ENCODE measurements at places on chromosomes 7 and 10.

DNA sequence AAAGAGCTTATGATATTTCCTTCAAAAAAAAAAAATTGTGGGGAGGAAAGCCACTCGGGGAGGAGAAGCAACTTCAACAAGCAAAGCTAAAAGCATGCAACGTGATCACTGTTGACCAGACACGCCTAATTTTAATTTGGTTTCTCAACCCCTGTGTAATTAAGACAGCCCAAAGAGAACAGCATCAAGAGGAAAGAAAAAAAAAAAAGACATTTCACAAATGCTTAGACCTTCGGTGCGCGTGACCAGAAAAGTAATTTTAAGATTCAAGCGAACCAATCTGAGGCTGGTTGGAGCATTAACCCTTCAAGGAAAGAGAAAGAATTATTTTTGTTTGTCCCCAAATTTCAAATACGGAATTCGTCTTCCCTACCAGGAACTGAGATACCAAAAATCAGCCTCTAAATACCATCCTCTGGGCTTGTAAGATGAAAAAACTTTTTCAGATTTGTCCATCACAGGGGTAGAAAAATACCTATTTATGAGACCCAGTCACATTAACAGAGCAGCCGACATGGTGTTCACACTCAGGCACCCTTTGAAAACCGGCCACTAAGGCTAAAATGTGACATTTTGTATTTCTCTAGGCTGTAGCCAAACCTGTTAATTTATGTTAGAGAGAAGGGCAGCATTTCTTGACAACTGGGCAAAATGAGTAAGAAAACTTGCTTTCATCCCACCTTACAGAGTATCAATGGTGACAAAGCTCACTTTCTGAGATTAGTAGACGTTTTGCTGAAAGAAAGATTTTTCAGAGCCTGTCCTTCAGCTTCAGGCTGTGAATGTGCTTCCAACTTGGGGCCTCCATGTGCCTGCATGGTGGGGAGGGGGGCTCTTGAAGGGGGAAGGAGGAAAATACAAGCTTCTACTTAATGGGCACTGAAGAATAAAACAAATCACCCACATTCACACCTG is 179.9 kb upstream of the KLF14 start:
- no peak for DNase-seq

- DNase-seq: no peak
These were observed 10.4 kb downstream of the LAT2 start for GRCh38 chr7:74220229-74220628.

DNA sequence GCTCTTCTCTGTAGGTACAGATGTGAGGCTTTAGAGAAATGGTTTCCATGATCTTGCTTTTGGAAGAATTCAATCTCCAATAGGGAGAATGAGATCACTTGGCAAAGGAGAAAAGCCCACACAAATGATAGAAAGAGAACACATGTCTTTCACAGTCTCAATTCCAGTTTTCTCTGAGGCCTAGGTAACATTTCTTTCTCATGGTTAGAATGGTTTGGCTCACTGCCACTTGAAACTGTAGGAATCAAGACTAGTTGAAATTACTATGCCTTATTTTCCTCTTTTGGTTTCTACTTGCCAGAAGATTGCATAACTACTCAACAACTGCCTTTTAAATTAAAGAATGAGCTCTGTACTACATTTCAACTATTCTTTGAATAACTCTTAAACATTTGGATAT is 276.5 kb upstream of the TEX47 start:
- DNase-seq: no peak

- no peak for DNase-seq
These were observed 170.4 kb downstream of the MAGI2 start for GRCh38 chr7:79282882-79283602.

- no peak for DNase-seq
These were observed 217.7 kb upstream of the ETV1 start for GRCh38 chr7:14207138-14207537.

GRCh38 chr10:67043041-67043440 is 117.2 kb downstream of the LRRTM3 start:
- no peak for DNase-seq

DNA sequence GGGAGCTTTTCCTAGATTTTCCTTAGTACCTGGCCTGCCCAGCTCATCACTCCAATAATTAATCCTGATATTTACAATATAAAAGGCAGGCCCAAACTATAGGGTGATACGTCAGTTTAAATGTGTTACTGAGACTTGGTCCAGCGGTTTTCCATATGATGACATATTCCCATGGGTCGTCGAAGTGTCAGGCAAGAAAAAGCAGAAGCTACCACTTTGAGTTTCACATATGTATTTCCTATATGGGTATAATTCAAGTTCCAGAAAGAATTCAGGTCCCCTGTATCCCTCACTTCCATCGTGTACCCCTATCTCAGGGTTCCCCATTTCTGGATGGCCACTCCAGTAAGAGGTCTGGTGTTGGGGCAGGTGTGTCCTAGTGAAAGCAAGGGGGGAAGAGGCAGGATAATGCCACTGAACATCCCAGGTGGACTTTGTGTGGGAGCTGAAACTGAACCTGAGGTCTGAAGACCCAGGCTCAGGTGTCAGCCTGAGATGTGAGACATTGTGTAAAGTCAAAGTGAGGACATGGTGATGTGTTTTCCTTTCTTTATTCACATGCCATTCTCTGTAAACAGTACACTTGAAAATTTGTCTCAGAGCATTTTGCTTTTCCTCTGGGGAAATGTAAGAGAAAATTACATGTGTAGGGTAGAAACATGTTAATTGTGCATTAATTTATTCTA is 167.8 kb downstream of the PLXDC2 start:
- DNase-seq: no peak

GRCh38 chr7:20642166-20642565 is 26.7 kb downstream of the ABCB5 start:
- DNase-seq: no peak

DNA sequence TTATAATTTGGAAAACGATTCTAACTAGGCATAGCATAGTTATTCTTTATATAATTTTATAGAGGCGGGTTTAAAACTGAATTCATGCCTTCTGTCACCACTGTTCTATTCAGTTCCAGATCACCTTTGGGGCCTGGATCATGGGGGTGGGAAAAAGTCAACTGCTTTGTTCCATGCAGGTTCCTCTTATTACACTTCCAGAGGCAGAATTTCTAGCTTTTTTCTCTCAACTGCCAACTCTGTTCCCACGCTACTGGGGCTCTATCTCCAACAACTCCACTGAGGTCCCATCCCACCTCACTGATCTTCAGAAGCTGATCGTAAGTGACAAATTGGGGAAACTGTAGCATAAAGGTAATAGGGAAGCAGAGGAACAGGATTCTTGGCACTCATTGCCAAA is 283.6 kb upstream of the IMMP2L start:
- no peak for DNase-seq

DNA sequence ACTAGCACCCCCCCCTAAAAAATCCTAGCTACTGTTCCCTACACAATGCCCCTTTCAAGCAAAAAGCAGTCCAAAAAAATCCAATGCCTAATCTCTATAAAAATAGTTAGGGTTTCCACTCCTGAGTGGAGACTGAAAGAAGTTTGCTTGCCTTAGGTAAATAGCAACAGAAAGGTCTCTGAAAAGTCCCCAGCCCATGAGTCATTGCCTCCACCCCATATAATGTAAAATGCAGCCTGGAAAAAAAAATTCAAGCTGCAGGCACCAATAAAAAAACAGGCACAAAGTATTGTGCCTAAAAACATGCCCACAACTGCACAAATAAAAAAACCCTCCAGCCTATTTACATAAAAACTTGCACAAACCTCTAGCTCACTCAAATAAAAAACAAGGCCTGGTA is 47.5 kb downstream of the ZNF680 start:
- DNase-seq: no peak

DNA sequence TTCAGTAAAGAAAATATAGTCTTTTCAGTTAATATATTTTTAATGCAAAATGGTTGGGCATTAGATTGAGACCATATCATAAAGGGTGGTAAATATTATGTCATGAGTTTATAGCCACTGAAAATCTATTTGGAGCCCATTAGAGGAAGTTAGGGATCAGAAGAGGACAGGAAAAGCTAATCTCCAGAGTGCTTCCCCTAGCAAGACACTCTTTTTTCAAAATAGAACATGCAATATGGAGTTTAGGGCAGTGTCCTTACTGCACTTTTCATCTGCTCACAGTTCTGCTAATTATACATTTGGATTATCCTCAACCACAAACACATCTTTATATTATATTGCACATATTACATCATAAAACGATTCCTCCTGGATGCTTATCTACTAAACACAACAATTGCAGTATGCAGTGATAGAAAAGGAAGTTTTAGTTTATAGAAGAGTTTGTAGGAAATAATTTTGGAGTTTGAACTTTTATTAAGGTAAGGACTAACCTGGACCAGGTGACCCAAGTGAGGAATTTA is 159.8 kb downstream of the PHF14 start:
- no peak for DNase-seq

DNA sequence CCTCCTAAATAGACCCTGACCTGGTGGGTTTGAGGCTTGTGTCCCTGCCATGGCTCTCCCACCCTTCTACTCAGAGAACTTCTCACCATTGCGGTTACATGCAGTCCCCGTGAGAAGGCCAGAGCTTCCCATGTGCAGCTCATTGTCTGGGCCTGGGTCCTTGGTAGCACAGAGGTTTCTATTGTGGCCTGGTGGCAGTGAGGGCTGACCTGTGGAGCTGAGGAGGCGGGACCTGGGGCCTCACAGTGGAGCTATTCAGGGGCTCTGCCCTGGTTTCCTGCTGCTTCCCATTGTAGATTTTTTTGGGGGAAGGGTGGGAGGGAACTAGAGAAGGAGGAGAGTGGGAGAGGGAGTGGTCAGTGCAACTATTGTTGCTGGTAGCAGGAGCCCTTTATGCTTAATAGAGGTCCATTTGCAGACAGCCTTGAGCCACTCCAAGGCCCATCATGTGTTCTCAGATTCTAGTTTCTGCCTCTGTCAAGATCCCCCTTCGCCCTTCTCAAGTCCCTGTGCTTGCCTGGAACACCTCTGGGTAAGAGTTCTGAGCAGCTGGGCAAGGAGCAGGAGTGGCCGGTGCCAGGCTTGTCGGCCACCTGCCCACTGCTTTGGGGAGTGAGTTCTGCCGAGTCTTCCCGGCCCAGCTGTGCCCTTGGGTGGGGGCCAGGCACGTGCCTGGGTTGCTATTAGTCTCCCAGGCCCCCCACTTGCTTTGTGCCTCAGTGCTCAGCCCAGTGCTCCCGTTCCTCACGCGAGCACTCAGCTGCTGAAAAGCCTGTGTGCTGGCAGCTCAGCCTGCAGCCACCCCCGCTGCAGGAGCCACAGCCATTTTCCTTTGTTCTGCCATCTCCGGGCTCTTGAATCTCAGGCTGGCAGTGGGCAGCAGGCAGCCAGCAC is 10.7 kb downstream of the TSPAN14 start:
- no peak for DNase-seq

GRCh38 chr10:114877301-114877644 is 55.7 kb downstream of the FHIP2A start:
- DNase-seq: no peak

GRCh38 chr10:47183704-47184041 is 116.3 kb upstream of the GDF10 start:
- DNase-seq: no peak

DNA sequence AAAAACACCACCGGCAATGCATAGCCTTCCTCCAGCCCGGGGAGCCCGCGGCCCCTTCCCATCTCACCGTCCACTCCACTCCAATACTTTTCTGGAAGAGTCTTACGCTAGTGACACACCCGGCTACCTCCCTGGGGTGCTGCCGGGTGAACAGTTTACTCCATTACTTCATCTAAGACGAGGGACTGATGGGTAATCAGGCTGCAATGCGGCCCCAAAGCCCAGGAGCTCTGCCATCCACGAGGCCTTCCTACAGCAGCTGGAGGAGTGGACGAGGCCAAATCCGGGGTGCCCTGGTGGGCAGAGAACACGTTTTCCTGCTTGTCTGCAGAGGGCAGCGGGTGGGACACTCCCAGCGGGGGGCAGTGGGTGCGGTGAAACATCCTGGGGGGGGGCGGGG is 356.2 kb upstream of the SHH start:
- DNase-seq: no peak

All from left colon (tissue), 2 donors.